ENCODE measurements at places on chromosomes 13 and 19.

- no peak for DNase-seq
Measured at GRCh38 chr19:31955884-31956283, 389.5 kb upstream of the ZNF507 start.

GRCh38 chr19:47723581-47723940, 10.3 kb downstream of the EHD2 start:
- DNase-seq, result no peak

DNA sequence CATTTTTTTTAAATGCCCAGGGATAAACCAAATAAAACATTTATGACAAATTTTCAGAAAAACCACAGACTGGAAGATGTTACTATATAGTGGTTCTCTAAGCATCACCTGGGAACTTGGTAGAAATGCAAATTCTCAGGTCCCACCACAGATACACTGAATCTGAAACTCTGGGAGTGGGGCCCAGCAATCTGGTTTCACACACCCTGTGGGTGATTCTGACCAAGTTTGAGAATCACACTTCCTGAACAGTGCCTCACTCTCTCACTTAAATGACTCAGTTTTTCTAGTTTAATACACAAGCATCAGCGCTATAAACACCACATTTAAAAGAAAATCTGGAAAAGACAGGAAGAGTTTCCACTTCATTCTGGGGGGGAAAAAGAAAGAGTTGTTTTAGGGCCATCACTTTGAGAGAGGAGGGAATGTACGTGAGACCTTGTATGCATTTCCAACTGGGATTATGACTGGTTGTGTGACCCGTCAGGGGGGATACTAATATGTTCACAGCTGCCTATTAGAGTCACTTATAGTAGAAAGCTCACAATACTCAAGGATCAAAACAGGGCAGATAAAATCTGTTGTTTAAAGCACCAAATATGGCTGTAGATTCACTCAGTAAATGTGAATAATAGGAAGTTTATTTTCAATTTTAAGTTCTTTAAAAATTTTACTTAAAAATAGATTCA, 567.7 kb downstream of the GPC6 start:
- no peak for DNase-seq

DNA sequence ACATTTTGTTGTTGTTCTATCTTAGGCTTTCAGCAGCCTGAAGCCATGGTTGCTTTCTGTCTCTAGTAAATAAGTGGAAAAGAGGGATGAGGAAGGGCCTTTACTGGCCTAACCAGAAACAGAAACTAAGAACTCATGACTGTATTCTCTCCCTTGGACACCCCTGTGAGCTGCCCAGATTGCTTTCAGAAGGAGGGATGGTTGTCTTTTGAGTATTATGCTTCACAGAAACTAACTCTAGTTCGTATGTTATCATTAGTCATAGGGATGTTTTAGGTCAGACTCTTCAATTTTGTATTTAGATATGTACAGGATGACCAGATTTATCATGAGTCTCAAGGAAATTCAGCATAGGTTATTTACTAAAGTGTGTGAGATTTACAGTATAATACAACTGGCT, 17.5 kb downstream of the BORA start:
- DNase-seq, result no peak

DNA sequence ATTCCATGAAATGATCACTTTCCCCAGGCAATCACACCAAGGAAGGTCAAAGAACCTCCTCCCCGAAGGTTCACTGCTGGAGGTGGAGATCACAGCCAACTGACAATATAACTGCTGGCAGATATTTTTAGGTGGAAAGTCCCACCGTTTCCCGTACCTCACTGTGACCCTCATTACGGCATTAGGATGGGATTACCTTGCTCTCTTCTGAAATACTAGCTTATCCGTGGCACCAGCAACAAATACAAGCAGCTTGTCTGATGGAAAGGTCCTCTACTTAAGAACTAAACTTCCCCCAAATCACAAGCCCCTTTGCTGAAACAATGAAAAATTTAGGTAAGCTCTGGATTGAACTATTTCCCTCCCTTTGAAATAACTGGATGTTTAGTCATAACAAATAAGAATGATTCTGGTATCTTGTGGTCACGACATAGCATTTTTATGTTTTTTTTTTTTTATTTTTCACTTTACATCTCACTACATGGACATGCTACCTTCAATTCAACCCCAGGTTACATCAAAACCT, 178.9 kb downstream of the COL4A1 start:
- no peak for DNase-seq

- DNase-seq, result no peak
Measured at GRCh38 chr19:30864391-30865215, 484.6 kb downstream of the TSHZ3 start.

DNA sequence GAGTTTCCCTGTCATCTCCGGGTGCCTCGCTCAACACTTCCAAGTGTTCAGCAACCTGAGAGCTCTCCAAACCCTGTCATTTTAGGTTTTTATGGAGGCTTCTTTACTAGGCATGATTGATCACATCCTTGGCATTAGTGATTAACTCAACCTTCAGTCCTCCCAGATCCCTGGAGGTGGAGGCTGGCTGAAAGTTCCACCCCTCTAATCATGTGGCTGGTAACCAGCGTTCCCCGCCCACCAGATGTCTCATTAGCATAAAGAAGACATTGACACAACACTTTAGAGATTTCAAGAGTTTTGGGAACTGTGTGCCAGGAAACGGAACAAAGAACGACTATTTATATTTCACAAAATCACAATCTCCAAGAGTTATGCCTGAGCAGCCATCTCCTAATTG, 71.1 kb upstream of the RGCC start:
- DNase-seq, result no peak

DNA sequence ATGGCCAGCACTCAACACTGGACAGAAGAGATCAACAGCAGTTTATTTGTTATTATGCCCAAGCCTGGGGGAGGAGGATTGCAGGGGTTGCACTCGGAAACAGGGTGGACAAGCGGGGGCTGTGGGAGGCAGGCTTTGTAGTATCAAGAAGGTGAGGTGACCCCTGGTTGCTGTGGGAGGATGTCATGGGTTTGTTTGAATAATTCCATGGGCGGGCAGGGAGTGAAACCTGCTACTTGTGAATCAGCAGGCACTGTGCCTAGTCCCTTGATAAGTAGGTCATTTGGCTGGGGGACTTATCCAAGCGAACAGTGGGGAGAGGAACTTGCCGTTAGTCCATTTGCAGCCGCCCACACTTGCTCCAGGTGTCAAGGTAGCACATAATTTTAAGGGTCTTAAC, 84.4 kb upstream of the KCTD15 start:
- DNase-seq, result no peak

- no peak for DNase-seq
Measured at GRCh38 chr13:26709461-26709860, 51.1 kb downstream of the GPR12 start.

DNA sequence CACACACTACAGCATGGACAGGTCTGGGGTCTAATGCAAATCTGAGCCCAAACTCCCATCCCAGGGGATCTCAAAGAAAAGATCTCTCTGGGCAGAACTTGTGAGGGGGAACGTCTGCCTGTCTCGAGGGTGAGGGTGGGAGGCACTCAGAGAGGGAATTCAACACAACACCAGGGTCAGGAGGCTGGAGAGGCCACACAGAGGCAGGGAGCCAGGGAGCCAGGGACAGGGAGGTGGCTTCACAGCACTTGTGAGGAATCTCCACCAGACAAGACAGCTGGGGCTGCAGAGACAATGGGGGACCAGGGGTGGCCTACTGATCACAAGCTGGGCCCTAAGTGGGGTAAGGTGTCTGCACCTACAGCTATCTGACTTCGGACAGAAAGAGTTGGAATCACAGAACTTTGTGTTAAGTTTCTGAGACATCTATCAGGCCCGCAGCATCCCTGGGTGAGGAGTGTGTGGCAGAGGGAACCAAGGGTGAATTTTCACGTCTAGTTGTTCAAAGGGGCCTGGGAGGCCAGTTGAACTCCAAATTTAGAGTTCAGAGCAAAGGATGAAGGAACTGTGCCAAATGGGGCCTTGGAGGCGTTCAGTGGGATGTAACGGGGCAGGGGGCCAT, 12.7 kb upstream of the AKAP8L start:
- DNase-seq, result no peak

GRCh38 chr19:10289167-10289835, 451 bp upstream of the ICAM5 start:
- no peak for DNase-seq

DNA sequence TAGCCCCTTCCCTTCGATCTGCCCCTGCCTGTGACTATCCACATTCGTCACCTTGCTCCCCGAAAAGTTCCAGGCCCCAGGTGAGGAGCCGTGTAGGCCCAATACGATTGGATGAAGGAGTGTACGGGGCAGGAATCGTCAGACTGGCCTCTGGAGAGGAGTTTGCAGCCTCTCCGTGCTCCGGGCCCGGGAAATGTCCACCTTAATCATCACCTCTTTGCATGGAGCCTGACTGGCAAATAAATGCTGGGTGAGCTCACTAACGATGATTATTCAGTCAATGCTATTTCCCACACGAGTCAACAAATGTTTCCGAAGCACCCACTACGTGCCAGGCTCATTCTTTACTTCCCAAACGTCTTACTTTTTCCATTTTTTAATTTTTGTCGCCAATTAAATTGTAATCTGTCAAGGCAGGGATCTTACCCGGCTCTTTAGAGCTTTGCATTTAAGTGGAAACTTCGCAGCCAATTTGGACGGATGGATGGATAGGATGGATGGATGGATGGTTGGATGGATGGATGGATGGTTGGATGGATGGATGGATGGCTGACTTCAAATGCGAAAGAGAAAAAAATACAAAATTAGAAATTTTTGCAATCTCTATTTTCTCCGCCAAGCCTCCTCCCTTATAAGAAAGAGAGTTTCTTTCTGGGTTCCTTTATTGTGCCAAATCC, 45.8 kb downstream of the TGDS start:
- no peak for DNase-seq

- DNase-seq, result no peak
Measured at GRCh38 chr19:49151267-49152118, 3.7 kb downstream of the HRC start.

GRCh38 chr19:54653181-54653809, 9.5 kb upstream of the LILRB4 start:
- no peak for DNase-seq

DNA sequence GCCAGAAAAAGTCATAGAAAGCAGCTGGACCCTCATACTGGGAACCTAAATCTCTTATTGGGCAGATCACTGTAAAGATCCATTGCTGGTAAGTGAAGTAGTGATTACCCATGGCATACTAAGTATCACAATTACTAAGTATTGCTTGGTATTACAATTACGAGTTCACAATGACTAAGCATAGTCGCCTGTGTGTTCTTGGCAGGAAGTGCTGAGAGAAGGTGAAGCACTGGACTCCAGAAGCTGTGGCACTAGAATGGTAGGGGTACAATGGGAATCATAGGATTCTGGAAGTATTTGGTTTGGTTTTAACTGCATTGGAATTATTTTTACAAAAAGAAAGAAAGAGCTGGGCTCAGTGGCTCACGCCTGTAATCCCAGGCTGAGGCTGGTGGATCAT, 20.3 kb downstream of the LGALS16 start:
- no peak for DNase-seq

DNA sequence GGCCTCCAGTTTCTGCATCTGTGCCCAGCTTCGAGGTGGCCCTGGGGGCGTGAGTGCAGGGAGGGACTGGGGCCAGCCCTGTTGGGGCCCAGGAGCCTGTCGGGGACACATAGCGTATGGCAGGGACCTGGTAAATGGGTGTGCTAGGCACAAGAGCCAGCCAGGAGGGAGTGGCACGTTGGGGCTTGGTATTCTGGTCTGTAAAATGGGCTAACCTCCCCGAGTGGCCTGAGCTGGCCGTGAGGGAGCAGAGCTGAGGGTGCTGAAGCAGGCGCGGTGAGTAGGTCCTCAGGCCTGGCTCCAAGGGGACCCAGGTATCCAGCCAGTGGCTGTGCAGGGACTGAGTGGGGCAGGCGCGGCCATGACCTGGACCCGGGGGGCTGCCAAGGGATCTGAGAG, 4.3 kb downstream of the PTOV1 start:
- DNase-seq, result no peak

DNA sequence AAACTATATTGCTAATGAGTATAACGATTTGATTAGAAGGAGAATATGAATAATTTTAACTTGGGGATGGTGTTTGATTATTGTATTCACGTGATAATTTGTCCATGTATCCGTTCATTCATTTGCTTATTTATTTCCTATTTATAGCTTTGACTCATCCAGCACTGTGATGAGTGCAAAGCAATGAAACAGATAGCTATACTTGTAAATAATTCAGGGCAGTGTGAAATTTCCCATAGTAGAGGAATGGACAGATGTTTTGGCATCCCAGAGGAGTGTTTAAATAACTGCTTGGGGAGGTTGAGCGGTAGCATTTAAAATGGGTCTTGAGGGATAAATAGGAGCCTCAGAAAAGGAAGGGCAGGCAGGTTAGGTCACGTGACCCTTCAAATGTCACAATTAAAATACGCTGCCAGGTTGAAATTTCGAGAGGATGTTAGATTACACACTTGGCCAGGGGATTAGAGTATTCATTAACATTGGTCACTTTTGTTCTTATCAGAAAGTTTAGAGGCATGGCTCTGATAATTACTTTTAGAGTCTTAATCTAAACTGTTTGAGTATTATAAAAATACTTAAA, 14.7 kb downstream of the FGF9 start:
- DNase-seq, result no peak

GRCh38 chr19:46611776-46612175, 10.6 kb downstream of the CALM3 start:
- no peak for DNase-seq

GRCh38 chr13:41495044-41495443, 37.7 kb downstream of the RGCC start:
- DNase-seq, result no peak

GRCh38 chr19:13670846-13671245, 93.5 kb upstream of the MRI1 start:
- no peak for DNase-seq

DNA sequence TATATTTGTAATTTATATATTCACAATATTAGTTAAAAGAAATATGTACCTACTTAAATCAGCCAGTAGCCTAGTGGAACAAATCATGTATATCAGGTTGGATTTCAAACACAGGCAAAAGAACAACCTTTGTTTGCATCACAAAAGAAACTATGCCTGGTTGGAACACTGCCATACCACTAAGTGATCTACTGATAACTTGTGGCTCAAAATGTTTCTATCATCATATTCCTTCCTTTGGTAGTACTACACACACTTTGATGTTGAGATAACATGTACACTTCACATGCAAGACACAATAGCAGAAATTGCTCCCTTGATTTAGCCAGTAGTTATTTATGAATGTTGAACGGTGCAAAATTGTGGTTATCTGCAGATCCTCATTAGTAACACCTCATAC, 146.0 kb upstream of the GPC6 start:
- no peak for DNase-seq

DNA sequence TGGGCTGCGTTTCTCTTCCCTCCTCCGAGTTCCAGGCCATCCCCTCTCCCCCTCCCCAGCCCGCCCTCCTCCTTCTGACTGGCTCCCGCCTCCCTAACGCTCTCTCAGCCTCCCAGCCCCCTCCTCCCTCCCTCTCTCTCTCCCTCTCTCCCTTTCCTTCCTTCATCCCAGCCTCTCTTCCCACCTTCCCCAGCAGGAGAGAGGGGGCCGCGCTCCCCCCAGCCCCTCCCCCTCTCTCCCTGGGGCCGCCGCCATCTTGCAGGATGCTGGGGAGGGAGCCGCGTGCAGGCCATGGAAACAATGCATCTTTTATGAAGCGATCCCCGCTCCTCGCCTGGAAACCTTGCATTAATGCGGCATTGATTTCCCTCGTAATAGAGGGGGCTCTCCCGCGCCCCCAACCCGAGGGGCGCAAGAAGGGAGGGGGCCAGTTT, 42.6 kb upstream of the ADGRL1 start:
- DNase-seq, result peak; percentile 37
